T-helper 2 cell treated with Interferon-gamma antibody and Interleukin-4, amounts not matched to agents 5 μg/mL and 100 μg/mL, for 36 hours (primary cell): ENCODE measurements at places on chromosomes 6 and 20.

- no peak for DNase-seq
Measured at GRCh38 chr20:57317789-57318371, 11.7 kb upstream of the SPO11 start.

GRCh38 chr6:68771426-68771825, 136.3 kb downstream of the ADGRB3 start:
- DNase-seq = no peak

DNA sequence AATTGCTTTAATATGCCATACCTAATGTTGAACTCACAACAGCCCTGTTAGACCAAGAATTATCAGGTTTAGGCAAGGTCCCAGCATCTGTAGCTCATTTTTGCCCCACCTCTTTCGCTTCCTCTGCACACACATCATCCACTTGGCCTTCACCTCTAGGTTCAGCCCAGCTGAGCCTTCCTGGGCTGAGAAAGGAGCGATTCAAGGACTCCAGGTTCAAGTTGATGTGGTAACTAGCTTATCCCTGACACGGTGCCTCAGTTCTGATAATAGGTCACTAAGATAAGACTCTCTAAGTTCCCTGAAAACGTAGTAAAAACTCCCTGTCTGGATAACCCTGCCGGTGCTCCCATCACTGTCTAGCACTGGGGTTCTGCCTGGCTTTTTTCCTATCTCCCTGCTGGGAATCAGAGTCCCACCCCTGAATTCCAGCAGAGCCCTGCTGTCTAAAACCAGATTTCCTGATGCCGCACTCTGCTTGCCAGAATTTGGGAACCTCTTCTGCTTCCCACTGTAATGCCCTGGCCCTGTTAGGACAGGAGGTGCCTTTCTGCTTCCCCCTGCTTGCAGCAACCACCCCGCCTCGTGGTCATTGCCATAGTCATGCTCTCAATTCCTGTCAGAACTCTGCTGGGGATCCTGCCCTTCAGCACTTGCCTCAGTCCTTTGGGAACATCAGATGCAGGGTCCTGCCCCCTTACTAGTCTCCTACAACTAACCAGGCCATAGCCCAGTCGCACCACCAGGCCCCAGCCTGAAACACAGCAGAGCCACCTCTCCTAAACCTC, 47.6 kb downstream of the ALDH8A1 start:
- DNase-seq = no peak

GRCh38 chr6:13461307-13461706, 26.1 kb downstream of the GFOD1 start:
- no peak for DNase-seq

DNA sequence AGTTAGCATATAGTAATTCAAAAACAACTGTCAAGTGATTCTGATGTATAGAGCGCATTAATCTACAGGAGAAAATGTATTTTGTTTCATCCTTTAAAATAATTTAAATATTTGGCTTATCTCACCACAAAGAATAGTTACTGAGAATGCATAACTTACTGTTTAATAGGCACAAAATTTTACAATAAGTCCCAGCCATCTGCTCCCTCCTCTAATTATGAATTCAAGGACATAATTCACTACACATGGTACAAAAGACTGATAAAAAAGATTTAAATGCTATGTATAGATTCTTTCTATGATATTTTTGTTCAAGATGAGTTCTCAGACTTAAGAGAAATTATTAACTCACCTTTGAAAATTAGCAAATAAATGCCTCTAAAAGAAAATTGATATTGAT, 242.0 kb downstream of the FUT9 start:
- DNase-seq = no peak

DNA sequence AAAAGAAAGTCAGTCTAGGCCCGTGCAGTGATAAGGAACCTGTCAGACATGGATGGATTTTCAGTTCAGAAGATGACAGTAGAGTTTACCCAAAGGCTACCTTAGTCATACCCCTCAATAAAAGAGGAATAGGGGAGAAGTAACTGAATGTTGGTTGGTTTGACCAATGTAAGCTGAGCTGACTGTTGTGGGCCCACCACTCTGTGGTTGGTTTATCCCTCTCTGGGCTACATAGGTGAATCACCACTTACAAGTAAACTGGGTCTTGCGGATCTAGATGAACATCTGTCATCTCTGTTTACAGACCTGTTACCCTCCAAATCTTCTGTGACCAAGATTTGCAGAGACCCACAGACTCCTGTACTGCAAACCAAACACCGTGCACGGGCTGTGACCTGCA, 37.2 kb upstream of the MYLK2 start:
- no peak for DNase-seq

DNA sequence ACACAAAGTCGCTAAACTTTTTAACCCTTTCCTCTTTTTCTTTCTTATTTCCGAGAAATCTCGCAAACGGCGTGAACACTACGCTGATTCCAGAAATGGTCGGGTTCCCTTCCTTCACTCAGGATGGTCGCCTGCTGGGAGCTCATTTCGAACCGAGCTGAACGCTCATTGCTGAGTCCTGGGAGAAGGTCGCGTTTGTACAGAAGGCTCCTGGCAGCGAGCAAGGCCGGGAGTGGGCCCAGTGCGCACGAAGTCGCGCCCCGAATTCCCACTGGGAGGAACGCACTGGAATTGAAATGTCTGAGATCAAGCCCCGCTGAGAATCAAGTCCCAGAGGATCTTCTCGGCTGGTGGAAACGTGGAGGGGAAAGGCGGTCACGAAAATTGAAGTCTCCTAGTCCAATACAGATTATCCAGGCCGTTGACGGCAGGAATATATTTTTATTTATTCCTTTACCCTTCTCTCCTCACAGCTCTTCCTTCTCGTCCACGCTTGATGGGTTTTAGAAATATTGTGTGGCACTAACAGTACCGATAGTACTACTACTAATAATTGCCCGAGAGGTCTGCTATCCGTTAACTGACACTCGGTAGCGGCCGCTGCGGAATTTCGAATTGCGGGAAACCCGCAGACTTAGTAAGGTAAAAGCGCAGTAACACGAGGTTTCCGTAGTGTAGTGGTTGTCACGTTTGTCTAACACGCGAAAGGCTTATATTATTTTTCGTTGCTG, 207.2 kb upstream of the ZNF184 start:
- no peak for DNase-seq

- no peak for DNase-seq
Measured at GRCh38 chr20:46343975-46344357, 35.7 kb upstream of the CDH22 start.

GRCh38 chr6:17268114-17268513, 13.0 kb upstream of the RBM24 start:
- DNase-seq = no peak

DNA sequence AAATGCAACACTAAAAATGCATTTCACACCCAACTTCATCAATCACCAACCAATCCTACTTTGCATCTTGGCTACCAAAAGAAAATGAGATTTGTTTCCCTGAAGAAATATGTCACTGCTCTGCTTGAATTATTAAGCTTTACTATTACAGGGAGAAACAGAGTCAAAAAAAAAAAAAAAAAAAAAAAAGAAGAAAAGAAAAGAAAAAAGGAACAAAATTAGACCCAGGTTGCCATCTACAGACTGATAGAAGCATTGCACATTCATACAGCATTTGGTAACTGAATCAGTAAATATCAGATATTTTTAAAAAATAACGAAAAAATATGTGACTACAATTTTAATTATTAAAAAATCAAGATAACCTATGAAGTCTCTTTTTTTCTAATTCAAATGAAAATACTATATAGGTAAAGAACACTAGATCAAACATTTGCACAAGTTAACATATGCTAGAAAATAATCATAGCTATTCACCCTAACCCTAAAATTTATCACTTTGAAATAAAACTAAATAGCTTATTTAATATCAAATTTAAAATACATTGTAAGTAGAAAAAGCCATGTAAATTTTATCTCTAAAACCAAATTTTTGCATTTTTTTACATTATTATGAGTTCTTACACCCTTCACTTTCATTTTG, 83.3 kb downstream of the DCDC2 start:
- no peak for DNase-seq

DNA sequence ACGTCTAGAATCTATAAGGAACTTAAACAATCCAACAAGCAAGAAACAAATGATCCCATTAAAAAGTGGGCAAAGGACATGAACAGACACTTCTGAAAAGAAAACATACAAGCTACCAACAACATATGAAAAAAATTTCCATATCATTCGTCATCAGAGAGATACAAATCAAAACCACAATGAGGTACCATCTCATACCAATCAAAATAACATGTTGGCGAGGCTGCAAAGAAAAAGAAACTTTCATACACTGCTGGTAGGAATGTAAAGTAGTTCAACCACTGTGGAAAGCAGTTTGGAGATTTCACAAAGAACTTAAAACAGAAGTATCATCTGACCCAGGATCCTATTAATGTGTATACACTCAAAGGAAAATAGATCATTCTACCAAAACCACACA, 243.9 kb upstream of the RUNX2 start:
- DNase-seq = no peak

DNA sequence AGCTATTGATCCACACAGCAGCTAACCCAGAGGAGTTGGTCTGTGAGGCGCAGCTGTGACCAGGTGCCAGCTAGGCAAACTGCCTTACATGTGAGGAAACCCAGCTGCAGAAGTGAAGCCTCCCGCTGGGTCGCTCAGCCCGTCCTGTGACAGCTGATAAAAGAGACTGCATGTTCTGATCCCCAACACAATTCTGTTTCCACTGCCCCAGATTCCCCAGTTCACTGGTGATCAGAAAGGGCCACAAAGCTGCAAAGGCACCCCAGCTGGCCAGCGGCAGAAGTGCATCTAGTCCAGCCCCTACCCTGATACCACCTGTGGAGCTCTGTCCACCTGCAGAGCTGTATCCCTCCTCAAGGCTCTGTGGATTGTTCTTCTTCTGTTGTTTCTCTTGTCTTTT, 64.5 kb downstream of the CTNNBL1 start:
- DNase-seq = no peak

- DNase-seq = no peak
Measured at GRCh38 chr20:45817376-45818194, 5.1 kb downstream of the UBE2C start.

GRCh38 chr6:161393839-161394364, 120.0 kb upstream of the AGPAT4 start:
- peak; percentile 70 for DNase-seq

- no peak for DNase-seq
Measured at GRCh38 chr20:15867899-15868298, 705.3 kb downstream of the KIF16B start.

DNA sequence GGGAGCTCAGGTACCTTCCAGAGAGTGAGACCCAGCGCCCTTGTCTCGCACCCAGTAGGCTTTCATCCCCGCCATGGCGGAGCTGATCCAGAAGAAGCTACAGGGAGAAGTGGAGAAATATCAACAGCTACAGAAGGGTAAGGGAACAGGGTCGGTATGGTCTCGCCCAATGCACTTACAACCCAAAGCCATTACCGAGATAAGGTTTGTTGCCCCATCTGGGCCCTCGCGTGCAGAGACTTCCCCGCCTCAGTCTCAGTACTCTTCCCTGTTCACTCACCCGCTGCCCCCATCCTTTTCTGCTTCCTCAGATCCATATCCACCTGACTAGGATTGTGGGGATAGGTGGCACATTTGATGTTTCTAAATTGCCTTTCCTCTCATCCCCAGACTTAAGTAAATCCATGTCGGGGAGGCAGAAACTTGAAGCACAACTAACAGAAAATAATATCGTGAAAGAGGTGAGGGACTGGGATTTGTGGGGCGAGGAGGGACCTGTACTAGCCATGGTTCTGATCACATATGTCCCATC, 449 bp downstream of the PFDN6 start:
- DNase-seq = no peak

GRCh38 chr20:21796059-21796458, 90.6 kb downstream of the PAX1 start:
- no peak for DNase-seq

DNA sequence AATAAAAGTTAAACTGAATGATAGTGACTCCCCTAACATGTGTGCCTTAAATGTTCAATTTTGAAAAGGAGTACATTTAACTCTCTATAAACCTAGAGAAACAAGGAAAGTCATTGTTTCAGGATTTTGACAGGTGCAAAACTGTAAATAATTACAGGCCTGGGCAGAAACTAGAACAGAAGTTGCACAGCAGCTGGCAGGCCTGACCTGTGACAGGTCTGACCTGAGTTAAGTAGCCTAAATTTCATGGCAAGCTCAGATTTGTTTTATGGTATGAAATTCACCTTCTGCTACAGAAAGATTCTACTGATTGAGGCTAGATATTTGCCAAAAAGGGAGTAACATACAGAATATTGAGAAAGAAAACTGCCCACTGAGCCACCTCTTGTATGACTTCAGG, 166.1 kb downstream of the CDKAL1 start:
- DNase-seq = no peak

DNA sequence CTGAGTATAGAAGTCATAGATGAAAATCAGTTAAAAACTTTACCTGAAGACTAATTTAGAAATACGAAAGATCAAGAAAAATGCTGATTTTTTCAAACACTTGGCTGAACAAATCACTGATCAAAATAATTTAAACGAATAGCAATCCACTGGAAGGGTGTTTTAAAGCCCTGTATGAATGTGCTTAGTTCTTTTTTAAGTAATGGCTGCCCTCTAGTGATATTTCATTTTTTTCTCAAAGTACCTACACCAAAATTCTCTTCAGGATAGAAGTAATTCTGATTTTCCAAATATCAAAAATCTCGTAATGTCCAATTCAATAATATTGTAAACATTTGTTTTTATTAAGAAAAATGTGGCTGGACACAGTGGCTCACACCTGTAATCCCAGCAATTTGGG, 32.5 kb downstream of the AKAP7 start:
- no peak for DNase-seq

DNA sequence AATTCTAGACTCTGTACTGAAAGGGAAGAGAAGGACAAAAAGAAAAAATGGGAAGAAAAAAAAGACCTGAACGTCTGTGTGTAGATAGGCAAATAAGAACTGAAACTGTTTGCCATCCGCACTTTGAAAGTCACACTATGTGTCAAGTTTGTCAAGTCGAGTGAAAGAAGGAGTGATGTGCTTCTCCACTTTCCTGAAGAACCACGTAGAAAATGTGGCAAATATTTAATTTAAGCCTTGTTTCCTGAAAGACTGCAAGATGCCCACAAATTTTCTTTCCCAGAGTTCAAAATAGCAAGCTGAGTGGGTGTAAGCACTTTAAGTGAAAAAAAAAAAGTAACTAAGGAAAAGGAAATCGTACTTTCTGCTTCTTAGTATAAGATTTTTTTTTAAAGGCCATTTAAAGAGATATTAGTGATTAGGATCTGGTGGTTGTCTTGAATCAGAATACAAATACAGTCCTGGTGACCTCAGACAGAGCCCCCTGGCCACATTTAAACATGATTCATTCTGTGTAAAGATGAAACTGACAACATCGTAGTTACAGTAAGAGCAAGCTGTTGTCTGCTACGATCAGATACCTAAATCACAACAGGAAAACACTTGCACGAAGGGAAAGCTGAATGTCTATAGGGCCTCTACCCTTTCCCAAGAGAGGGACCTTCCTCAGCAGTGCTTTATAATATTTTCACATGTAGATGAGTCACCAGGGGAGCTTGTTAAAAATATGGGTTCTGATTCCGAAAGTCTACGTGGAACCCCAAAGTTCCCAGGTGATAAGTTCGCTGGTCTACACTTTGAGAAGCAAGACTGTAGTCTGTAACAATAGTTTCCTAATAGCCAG, 102.3 kb downstream of the HIVEP2 start:
- DNase-seq = peak; percentile 74

GRCh38 chr6:23608931-23609435, 517.0 kb upstream of the NRSN1 start:
- DNase-seq = no peak
